ENCODE measurements at places on chromosomes 12 and 14.

DNA sequence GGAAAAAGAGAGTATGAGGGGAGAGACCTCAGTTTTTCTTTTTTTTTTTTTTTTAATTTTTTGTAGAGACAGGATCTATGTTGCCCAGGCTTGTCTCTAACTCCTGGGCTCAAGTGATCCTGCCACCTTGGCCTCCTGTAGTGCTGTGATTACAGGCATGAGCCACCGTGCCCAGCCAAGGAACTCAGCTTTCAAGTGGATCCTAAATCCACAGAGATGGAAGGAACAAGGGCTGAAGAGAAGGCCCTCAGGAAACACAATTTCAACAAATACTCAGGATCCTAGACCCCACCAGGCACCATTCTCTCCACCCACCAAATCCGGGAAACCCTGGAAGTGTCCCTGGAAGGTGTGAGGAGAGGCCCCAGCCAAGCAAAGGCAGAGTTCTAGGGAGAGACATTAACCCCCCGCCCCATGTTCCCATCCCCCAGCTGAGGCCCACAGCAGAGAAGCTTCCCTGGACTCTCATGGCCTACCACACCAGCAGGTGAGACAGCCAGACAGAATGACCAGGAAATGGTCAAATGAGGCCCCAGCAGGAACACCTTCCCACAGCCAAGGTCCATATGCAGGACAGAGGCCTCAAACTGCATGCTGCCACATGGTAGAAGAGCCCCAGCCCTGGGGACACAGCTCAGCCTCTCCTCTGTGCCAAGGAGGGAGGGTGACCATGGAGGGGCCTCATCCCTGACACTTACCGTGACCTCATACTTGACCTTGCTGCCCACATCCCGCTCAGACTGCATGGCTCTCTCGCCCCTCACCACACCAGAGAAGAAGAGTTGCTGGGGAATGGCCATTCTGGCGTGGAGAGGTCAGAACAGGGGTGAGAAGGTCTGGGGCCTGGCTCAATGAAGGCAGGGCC is 14.1 kb downstream of the ITGA7 start:
- no peak for DNase-seq

DNA sequence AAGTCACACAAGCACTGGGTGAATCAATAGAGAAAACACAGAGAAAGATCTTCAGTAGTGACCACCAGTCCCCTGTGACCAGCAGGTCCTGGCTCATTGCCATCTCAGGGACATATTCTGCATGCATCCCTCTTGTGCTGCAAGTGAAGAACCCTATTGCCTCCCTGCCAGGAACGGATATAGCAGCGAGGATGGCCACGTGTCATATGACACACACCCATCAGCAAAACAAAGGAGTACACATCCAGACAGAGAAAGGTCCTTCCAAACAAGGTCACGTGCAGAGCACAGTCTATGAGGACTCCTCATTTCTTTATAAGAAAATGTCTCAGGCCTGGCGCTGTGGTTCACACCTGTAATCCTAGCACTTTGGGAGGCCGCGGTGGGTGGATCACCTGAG is 638.4 kb downstream of the FLRT2 start:
- no peak for DNase-seq

- DNase-seq: no peak
Measured at GRCh38 chr14:29264865-29265264, 498.3 kb downstream of the FOXG1 start.

- DNase-seq: no peak
Measured at GRCh38 chr14:38339696-38340095, 83.8 kb upstream of the CLEC14A start.

GRCh38 chr14:99281396-99281795 is 9.4 kb upstream of the BCL11B start:
- no peak for DNase-seq

DNA sequence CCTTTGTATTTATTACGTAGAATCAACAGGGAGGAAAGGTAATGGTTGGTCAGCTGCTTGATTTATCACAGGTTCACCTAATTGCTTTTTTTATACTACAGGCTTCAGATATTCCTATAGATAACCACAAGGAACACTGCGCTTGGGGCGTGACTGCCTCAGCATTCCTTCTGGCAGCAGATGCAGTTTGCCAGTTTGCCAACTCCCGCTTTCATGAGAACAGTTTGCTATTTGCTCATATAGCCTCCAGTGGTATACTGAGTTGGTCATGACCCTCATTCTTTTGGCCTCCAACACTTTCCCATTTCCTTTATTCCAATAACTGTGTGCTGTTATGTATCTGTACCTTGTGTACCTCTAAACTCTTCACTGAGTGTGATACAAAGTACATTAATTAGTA is 38.6 kb upstream of the ACSM4 start:
- no peak for DNase-seq

- DNase-seq: peak; percentile 86
Measured at GRCh38 chr14:75577729-75578101, 705 bp upstream of the FLVCR2 start.

DNA sequence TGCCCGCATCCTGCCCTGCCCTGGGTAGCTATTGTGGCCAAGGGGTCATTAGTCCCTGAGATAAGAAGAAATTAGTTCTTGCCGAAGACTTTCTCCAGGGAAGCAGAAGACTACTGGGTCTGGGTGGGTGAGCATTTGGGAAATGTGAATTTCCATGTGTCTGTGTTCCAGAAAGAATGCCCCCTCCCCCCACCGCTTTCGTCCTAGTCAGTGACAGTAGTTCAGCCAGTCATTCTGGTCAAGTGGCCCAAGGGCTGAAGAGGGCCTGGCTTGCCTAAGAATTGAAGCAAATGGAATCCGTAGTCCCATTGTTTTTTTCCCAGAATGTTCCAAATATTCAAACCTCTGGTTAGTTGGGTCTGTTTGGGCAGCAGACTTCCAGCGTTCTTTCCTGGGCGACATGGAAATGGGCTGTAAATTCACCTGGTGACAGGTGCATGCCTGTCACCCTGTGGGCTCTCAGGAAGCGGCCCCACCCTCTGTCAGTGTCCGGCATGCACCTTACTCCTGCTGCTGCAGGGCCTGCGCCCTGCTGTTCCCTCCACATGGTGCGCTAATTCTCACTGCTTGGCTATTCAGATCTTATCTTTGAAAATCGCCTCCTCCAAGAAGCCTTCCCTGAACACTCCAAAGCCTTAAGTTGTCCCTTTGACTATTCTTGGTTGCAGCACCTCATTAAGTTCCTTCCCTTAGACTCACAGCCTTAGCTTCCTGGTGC is 1.4 kb upstream of the RFLNA start:
- no peak for DNase-seq
